ENCODE measurements at places on chromosomes 3 and 15. TPM values are rescaled to one million over a fixed set of nuclear protein-coding genes. Genes with fewer than 3 reads are reported as not detected.

DNA sequence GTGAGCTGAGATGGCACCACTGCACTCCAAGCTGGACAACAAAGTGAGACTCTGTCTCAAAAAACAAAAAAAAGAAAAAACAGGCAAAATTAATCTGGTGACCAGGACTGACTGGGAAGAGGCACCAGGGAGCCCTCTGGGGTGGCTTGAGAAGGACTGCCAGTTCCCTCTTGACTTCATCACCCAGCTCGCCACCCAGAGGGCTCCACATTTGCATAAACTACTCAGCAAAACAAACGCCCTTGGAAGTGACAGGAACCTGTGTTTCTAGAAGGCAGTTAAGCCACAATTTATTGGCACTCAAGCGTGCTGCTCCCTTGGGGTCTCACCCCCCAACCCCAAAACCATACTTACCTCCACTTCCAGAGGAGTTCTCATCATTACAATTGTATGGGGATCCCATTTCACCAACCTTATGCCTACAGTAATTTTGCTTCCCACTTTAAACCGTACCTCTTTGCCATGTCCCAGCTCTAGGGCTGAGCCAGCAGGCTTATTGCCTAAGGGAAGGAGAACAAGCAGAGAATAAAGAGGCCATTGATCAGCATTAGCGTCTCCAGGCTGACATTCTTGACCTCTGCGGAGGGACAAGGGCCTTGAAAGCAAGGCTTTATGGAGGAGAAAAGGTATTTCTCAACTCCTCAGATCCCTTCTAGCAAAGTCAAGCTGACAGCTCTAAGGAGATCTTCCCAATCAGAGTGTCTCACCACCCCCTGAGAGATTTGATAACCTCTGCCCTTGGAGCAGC is 357.4 kb downstream of the SHQ1 start:
- DNase-seq, result no peak

DNA sequence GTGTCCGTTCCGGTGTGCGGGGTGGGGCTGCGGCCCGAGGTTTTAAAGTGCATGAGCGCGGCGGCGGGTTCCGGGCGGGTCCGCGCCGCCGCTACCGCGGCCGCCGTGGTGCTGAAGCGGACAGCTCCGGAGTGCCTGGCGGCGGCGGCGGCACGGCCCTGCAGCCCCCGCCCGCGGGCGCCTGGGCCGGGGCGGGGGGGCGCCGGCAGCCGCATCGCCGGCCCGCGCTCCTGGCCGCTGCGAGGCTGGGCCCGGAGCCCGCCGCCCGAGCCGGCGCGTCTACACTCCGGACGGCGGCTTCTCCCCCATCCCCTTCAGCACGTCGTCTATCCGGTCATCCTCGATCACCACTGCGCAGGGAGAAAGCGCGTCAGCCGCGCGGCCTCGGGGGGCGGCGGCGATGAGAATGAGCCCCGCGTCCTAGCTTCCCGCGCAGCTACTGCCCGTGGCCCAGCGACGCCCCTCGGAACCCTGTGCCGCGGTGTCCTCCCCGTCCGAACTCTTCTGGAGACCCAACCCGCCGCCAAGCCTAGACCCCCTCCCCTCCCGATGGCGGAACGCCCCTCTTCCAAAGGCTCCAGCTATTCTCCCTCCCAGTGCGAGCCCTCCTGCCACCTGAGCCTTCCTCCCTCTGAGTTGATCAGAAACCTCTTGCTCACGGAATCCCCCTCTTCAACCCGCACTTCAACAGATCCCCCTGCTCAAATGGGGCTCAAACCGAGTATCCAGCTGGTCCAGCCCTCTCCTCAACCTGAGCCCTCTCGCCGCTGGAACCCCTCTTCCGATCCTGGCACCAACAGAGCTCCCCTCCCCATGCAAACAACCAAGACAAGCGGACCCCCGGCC is 1.3 kb downstream of the CAMK2N2 start:
- DNase-seq, result no peak

The LSAMP gene
- 19.7 TPM for total RNA-seq

- no peak for DNase-seq
Observed at GRCh38 chr3:41041462-41041861, 157.8 kb upstream of the CTNNB1 start.

Data from omental fat pad (tissue), 4 donors.